Esophagus (tissue), 2 donors: ENCODE measurements at places on chromosomes 4 and X. TPM values are rescaled to one million over a fixed set of nuclear protein-coding genes. Genes with fewer than 3 reads are reported as not detected.

RAB33B gene
- polyA plus RNA-seq: 2.3 TPM

TKTL1 gene
- polyA plus RNA-seq: not detected

CLIC2 gene
- polyA plus RNA-seq: 2.8 TPM

FRMD7 gene
- polyA plus RNA-seq: 0.02 TPM

PLXNA3 gene
- polyA plus RNA-seq: 19.0 TPM

WDR45 gene
- 55.6 TPM for polyA plus RNA-seq

MAGEA6 gene
- polyA plus RNA-seq: not detected

NR0B1 gene
- polyA plus RNA-seq: not detected

CCKAR gene
- not detected for polyA plus RNA-seq

CSN3 gene
- polyA plus RNA-seq: not detected

KCTD8 gene
- polyA plus RNA-seq: 0.02 TPM

MAGEA2 gene
- polyA plus RNA-seq: not detected

SERTM2 gene
- not detected for polyA plus RNA-seq

AADAT gene
- 2.4 TPM for polyA plus RNA-seq

LPAR4 gene
- 0.05 TPM for polyA plus RNA-seq

ATP2B3 gene
- not detected for polyA plus RNA-seq

RAB40AL gene
- polyA plus RNA-seq: 0.24 TPM

RASGEF1B gene
- polyA plus RNA-seq: 22.1 TPM

VGLL1 gene
- 0.76 TPM for polyA plus RNA-seq

ARFIP1 gene
- 13.7 TPM for polyA plus RNA-seq

CENPU gene
- polyA plus RNA-seq: 19.0 TPM

HPRT1 gene
- polyA plus RNA-seq: 34.3 TPM

UNC5C gene
- polyA plus RNA-seq: 0.04 TPM

VCX3B gene
- 0.04 TPM for polyA plus RNA-seq

PITX2 gene
- polyA plus RNA-seq: 1.3 TPM

TRIM75 gene
- polyA plus RNA-seq: not detected
